Breast epithelium (tissue), 4 donors: ENCODE measurements at places on chromosomes 11 and 22.

- no peak for DNase-seq
Measured at GRCh38 chr11:1208394-1209261, 14.2 kb upstream of the MUC5B start.

GRCh38 chr11:69099180-69099579 lies 50.4 kb downstream of the TPCN2 start:
- DNase-seq = no peak

DNA sequence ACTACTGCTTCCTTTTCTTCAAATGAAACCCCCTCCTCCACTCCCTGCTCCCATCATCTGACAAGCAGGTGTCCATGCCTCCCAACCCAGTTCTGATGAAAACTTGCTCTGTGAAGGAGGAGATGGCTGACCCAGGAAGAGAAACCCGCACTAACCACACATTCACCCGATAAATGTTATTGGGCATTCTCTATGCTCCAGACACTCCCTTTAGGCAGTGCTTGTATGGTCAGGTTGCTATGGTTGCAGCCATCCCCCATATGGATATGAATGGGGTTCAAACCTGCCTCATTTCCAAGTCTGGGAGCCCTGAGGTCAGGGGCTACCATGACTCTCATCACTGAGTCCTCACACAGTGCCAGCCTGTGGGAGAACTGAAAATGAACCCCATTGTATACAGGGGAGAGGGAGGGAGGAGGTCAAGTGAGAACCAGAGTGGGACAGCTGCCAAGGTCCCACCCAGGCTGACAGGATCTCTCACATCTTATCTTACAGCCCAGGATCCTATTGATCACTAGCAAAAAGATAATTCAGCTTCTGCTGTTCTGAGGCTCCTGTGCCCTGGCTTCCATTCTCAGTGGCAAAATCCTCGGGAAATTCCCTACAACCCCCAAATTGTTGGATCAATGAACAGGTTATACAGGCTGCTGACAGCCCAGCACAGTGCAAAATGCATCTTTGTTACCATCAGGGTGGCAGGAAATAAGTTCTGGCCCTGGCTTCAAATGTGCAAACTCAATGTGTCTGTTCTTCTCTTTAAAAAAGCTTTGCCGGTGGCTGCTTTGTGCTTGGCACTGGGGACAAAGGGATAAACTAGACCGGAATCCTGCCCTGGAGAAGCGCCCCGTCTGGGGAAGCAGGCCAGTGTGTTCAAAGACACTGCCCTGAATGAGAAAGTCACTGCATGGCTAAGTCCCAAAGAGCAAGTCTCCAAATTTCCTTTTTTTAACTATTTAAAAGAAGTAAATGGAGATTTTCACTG lies 22.7 kb upstream of the ACER3 start:
- DNase-seq = peak; percentile 25

DNA sequence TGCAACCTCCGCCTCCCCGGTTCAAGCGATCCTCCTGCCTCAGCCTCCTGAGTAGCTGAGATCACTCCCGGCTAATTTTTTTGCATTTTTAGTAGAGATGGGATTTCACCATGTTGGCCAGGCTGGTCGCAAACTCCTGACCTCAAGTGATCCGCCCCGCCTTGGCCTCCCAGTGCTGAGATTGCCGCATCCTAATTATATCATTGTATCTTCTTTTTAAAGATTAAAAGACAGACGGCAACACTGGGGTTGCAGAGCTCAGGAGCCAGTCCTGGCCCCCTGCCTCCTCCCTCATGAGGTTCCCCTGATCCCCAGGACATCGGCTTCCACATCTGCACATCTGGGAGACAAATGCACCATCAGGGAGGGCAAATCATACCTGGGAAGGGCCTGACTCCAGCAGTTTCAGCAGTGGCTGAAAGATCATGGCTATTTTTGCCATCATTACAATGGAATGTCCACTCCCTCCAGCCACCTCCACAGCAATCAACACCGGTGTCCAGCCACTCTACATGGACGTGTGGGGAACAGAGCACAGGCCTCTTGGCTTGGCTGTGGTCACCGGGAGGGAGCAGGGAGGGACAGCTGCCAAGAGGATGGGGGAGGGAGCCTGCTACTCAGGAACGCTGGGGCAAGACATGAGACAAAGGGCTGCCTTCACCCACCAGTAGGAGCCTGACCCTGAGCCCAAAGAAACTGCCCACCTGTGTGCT lies 9.2 kb upstream of the CELSR1 start:
- no peak for DNase-seq

DNA sequence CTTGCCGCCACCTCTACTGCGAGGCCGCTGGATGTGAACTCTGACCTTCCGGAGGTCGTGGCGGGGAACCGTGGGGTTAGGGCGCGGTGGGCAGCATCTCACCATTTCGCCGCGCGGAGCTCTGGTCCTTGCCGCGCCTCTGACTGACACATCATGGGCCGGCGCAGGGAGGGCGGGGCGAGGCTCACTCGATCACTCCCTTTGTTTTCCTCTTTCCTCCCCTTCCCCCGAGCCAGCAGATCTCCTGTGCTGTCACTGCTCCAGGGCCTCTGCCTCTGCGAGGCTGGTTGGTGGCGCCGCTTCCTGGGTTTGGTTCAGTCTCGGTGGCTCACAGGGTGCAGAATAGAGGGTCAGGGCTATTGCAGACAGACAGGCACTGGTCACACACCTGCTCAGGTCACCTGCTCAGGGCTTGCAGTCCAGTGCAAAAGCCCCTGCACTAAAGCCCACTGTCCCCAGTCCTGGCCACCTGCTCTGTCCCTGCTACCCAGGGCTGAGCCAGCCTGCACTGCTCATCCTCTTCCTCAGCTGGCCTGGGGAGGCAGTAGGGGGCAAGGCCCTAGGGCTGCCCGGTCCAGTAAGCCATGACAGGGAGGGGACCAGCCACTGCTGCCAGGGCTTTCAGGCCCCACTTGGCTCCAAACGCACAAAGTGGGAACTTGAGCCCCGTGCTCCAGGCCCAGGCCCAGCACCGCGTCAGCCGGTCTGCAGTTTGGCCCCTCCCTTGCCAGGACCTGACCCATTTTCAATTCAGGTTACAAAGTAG lies 36.2 kb downstream of the PISD start:
- peak; percentile 66 for DNase-seq

GRCh38 chr22:38345782-38346181 lies 28.5 kb upstream of the CSNK1E start:
- DNase-seq = peak; percentile 8

- DNase-seq = no peak
Measured at GRCh38 chr11:44955015-44955738, 4.5 kb upstream of the TP53I11 start.

- DNase-seq = no peak
Measured at GRCh38 chr11:114340311-114341131, 44.3 kb downstream of the NNMT start.

GRCh38 chr11:128644576-128644975 lies 49.3 kb upstream of the FLI1 start:
- no peak for DNase-seq

- no peak for DNase-seq
Measured at GRCh38 chr11:1742371-1742770, 8.0 kb downstream of the IFITM10 start.

GRCh38 chr11:8910649-8911026 lies 351 bp upstream of the AKIP1 start:
- no peak for DNase-seq

GRCh38 chr11:33952805-33953204 lies 60.9 kb upstream of the LMO2 start:
- no peak for DNase-seq

- DNase-seq = no peak
Measured at GRCh38 chr11:7591107-7591894, 77.5 kb downstream of the PPFIBP2 start.

GRCh38 chr11:55658608-55659007 lies 3.4 kb upstream of the OR4C6 start:
- DNase-seq = no peak

DNA sequence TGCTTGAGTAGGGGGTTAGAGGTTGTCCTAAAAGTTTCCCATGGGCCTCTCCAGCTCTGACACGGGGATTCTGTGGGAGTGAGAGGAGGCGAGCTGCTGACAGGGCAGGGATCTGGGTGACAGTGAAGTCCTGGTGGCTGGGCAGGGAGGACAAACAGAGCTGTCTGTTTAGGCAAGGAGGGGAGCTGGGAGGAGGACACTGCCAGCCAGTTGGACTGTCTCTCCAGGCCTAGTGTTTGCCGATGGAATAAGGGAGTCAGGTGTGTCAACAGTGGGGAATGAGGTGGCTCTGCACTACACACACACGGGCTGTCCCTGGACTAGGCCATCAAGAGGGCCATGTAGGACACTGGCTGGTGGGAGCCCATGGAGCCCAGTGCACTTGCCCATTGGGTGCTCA lies 20.6 kb upstream of the SYT7 start:
- peak; percentile 75 for DNase-seq

GRCh38 chr22:50633086-50633485 lies 5.1 kb upstream of the ARSA start:
- no peak for DNase-seq

- DNase-seq = no peak
Measured at GRCh38 chr11:6505577-6506240, 8.6 kb downstream of the DNHD1 start.

DNA sequence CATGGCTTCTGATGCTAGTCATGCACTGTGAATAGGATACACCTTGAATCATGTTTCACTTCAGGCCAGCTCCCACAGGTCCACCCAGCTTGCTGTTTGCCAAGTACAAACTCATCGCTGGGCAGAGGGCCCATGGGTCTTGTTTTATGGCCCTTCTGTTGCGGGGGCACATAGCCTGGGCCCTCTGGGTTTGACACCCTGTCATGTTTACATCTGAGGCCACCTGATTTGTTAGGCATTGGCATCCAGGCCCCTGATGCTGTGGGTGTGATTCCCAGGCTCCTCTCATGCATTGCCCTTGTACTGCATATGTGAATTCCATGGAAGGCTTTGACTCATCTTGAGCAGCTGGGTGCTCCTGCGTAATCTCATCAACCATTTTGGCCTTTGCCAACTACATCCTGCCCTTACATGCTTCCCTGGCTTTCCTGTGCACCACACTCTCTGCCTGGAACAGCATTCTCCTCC lies 32.6 kb downstream of the PPFIBP2 start:
- no peak for DNase-seq

GRCh38 chr22:33756508-33756949 lies 163.7 kb downstream of the LARGE1 start:
- no peak for DNase-seq

- no peak for DNase-seq
Measured at GRCh38 chr22:46758867-46759290, 3.6 kb upstream of the TBC1D22A start.

GRCh38 chr11:47509077-47509536 lies 43.8 kb downstream of the CELF1 start:
- no peak for DNase-seq

- DNase-seq = no peak
Measured at GRCh38 chr11:17529844-17530185, 14.4 kb downstream of the USH1C start.

- DNase-seq = no peak
Measured at GRCh38 chr11:21582791-21583190, 610.1 kb upstream of the ANO5 start.

GRCh38 chr11:100174881-100175280 lies 512.2 kb upstream of the ARHGAP42 start:
- DNase-seq = no peak

DNA sequence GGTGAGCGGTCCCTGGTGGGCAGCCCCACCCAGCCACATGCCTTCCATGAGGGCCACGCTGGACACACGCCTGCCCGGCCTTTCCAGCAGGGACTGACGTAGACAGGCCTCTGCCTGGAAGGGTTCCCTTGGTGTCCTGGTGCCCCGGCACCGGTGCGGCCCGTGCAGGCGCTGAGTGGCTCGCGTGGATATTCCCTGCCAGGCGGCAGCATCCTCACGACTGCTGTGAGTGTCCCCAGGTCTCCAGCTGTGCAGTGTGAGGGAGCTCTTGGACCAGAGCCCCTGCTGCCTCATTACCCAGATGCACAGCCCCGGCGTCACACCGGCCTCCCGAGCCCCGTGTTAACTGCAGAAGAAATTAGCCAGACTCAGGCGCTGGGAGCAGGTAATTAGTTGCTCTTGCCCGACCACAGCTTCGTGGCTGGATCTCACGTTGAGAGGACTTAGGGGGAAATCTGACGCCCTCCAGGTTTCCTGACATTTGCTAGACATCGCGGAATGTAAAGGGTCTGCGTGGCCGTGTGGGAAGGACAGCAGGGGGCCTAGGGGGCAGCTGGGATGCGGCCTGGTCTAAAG lies 1196.3 kb downstream of the BRD1 start:
- no peak for DNase-seq

DNA sequence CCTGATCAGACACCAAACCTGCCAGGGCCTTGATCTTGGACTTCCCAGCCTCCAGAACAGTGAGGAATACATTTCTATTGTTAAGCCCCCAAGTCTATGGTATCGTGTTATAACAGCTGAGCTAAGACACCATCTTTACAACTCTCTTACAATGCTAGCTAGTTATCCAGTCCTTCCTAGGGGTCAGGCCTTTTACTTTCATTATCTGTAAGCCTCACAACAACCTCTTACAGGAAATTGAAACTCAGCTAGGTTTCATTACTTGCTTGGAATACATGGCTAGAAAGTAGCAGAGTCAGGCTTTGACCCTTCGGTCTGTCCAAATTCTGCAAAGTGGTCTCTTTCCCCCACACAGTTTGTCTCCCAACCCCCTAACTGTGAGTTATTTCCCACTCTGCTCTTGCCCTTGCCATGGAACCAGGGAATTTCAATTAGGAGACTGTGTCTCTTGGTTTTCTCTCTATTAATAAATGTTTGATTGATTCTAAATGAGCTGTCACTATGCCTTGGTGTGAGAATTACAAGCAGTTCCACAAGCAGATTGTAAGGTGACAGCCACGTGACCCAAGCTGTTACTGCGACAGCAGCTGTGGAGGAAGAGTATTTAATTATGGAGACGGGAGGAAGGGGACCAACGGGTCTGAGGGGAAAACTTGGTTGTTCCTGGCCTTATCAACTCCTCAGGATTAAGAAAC lies 38.4 kb upstream of the CLMP start:
- DNase-seq = no peak

GRCh38 chr11:36362902-36363301 lies 66.8 kb downstream of the PRR5L start:
- no peak for DNase-seq
